T-helper 2 cell (primary cell): ENCODE measurements at places on chromosomes 12 and 14.

DNA sequence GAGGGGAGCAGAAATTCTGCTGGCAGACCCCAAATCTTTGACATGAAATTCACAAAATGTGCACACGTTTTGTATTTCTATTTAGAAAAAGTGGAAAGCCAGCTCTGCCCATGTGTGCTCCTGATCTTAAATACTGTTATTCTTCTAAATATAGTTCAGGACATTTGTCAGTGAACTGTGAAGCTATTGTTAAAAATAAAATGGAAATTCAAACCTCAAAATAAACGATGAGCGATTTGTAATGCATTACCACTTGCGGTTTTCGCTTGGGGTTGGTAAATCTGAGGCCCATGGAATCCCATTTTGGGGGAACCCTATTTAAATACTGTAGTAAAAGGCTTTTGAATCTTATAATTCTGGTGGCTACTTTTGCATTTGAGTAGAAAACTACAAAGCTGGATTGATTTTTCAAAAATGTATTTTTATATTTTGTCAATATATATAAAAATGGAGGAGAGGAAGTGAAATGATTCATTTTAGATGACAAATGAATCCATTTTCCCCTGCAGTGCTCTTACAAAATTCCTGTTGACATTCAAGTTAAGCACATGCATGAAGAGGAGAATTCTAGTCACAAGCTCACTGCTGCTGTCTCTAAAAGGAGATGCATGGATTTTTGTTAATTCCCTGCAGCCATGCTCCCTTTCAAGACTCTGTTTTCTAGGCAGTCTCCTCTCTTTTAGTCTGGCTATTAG lies 47.1 kb downstream of the FLRT2 start:
- DNase-seq, result no peak

- DNase-seq, result no peak
Observed at GRCh38 chr12:124497658-124498057, 69.8 kb downstream of the NCOR2 start.

GRCh38 chr14:69647213-69647612 lies 35.8 kb downstream of the SUSD6 start:
- no peak for DNase-seq

DNA sequence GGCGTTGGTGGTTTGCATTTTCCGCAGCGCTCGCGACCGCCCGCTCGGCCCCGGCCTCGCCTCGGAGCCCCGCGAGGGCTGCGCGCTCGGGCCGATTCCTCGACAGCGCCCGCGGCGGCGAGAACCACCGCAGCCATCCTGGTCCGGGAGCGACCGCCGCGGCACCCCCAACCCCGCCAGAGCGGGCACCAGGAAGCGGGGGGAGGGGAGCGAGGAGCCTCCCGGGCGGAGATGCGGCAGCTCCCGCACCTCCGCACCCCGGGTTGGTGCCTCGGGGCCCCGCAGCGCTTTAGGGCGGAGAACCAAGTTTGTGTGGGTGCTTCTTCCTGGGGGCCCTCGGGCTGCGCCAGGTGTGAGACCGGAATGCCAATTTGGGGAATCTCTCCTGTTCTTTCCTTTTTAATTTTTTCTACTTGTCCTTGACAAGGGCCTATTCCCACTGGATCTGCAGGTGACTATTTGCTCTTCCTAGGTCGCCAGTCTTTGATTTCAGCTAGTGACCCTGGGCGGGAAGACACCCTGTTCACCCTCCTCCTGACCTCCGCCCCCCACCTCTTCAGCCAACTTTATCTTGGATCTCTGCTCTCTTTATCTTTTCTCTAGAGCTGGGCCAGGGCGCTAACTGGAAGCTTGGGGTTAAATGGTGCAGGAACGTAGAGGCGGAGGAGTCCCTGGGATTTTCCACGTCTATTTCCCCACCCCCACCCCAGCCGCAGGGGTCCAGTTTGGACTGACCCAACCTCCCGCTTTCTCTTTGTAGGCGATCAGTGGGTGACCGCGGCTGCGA lies at the start of gene SOCS2:
TSS of gene SOCS2 (plus strand) at position 751 of the 787 bp plus-strand sequence. CDS start 223 bp downstream, outside the sequence.
- DNase-seq, result no peak

GRCh38 chr14:37247791-37248461 lies 50.2 kb downstream of the MIPOL1 start:
- no peak for DNase-seq

DNA sequence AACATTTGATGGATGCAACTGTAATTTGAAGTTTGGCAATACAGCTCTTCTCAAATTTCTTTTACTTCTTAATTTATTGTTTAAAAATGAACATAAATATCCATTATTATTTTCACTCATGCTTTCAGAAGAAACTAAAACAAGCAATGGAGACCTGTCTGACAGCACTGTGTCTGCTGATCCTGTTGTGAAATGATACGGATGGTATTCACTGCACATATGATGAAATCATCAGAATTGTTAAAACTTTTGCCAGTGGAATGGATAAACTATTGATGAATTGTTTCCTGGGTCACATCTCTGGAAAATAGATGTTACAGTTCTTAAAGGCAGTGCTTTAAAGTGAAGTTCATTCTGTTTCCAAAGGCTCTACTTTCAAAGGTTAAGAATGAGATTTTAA lies 59.2 kb downstream of the WASHC4 start:
- DNase-seq, result no peak

DNA sequence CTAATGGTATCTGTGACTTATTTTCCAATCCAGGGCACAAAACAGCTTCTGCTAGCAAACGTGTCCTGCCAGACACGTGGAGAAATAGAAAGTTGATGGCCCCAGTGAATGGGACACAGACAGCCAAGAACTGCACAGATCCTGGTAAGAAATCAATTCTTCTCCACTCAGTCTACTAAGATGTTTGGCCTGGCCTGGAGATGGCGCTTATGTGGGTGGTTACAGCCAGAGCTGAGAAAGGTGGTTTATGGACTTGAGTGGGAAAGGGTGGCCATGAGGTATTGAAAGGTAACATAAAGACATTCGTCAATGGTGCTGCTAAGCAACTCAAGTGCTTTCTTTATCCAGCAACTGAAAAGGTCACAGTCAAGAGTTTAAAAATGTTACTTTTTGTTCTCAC lies 2.9 kb downstream of the SLC24A4 start:
- DNase-seq, result no peak

DNA sequence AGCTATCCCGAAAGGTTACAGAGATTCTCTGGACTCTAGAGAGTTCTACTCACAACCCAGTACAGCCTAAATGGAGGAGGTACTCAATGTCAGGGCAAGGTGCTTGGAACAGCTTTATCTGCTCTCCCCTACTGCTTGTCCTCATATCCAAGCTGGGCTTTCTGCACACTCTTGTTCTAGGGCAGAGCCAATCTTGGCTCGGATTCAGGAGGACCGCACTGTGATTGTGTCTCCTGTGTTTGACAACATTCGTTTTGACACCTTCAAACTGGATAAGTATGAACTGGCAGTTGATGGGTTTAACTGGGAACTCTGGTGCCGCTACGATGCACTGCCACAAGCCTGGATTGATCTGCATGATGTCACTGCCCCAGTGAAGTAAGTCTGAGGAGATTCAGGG lies 25.0 kb downstream of the GALNT8 start:
- no peak for DNase-seq

DNA sequence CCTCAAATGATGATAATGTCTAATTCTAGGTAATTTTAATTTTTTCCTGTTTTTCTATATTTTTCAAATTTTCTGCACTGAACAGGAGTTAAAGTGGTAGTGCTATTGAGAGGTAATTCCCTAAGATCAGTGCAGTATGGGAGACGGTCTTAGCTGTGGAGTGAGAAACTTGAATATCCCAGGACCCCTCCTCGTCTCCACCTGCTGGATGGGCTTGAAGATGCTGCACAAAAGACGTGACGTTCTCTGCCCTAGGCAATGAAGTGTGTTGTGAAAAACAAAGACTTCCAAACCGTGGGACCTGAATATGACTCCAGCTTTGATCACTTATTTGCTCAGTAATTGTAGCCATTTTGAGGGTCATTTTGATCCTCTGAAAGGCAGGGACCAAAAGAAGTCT lies 298.1 kb downstream of the VRK1 start:
- no peak for DNase-seq

GRCh38 chr14:93126111-93126510 lies 10.4 kb upstream of the ITPK1 start:
- no peak for DNase-seq

DNA sequence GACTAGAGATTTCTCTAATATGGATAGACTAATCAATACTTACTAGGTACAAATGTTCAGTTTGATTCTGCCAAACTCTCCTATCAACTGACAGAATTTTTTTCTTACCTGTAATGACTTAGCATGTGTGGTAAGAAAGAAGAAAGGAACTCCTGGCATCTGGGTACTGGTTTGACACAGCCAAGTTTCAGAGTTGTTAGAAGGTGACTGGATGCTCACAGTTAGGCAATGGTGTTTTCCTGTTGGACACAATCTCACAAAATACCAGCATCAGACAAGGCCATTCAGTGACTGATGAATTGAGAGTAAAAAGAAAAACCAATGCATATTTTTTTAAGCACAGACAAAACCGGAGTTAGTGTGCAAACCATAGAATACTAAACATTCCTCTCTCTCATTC lies 4.2 kb downstream of the MUCL1 start:
- no peak for DNase-seq

- DNase-seq, result peak; percentile 17
Observed at GRCh38 chr14:95156161-95157047, 925 bp downstream of the DICER1 start.

DNA sequence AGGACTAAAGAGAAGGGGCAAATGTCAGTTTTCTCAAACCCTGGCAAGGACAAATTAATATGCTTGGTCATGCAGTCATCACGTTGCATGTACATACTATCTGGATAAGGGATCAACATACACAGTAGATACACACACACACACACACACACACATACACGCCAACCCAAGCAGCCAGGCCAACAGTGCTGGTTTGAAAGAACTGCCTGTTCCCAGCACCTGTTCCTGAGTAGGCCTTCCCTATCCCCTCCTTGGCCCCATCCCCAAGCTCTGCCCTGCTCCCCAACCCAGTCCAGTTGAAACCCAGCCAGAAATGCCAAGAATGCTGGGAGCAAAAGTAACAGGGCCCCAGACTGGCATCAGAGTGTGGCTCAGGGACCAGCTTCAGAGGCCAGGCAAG lies 4.4 kb downstream of the ITGA7 start:
- no peak for DNase-seq

DNA sequence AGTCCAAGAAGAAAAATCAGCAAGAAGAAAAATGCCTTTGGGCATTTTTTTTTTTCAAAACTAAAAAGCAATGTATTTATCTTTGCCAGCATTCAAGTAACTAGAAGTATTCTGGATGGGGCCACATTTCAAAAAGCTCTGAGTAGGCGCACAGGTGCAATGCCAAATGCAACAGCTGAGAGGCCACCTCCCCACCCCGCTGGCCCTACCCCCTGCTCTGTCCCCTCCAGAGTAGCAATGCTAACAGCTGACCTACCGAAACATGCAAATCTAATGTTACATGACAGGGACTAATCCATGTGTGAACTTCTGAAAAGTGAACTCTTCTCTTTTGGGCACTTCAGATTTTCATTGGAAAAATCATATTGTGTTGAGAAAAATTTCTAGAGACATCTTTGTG lies 153.7 kb upstream of the SLC38A2 start:
- no peak for DNase-seq

GRCh38 chr12:75846102-75846501 lies 185.5 kb downstream of the PHLDA1 start:
- no peak for DNase-seq

DNA sequence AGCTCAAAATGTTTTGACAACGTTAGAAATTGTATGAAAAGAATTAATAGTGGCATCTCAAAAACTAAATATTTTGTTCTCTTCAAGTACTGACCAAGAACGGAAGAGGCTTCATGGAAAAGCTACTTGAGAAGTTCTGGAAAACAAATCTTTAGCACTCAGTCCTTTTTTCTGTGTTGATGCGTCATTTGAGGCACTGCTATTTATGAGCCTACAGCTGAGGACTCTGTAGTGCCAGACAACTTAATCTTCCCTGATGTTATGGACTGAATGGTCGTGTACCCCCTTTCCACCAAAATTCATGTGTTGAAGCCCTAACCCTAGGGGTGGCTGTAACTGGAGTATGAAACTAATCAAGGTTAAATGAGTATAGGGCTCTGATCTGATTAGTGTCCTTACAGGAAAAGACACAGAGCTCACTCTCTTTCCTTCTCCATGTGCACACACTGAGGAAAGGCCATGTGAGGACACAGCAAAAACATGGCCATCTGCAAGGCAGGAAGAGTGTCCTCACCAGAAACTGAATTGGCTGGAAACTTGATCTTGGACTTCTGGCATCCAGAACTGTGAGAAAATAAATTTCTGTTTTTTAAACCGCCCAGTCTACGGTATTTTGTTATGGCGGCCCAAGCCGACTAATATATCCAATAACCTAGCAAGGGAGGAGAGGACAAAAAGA lies 337.0 kb upstream of the CLEC14A start:
- no peak for DNase-seq
